ENCODE measurements at places on chromosomes 13 and 19. TPM values are rescaled to one million over a fixed set of nuclear protein-coding genes. Genes with fewer than 3 reads are reported as not detected.

DNA sequence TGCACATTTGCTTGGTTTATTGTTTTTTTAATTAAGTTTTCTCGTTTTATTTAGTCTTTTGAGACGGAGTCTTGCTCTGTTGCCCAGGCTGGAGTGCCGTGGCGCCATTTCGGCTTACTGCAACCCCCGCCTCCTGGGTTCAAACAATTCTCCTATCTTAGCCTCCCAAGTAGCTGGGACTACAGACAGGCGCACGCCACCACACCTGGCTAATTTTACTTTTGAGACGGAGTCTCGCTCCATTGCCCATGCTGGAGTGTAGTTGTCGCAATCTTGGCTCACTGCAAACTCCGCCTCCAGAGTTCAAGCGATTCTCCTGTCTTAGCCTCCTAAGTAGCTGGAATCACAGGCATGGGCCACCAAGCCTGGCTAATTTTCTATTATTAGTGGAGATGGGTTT lies 1.3 kb downstream of the RPS9 start:
- H3K27me3 ChIP-seq: no peaks in the 10 kb centered on the region
- H3K4me1 ChIP-seq: peaks cover 3% of the 10 kb centered on the region
- H3K4me3 ChIP-seq: peak overlapping the region; percentile 62
- H3K36me3 ChIP-seq: peaks cover 22% of the 10 kb centered on the region
- H3K27ac ChIP-seq: peak overlapping the region; percentile 95

DNA sequence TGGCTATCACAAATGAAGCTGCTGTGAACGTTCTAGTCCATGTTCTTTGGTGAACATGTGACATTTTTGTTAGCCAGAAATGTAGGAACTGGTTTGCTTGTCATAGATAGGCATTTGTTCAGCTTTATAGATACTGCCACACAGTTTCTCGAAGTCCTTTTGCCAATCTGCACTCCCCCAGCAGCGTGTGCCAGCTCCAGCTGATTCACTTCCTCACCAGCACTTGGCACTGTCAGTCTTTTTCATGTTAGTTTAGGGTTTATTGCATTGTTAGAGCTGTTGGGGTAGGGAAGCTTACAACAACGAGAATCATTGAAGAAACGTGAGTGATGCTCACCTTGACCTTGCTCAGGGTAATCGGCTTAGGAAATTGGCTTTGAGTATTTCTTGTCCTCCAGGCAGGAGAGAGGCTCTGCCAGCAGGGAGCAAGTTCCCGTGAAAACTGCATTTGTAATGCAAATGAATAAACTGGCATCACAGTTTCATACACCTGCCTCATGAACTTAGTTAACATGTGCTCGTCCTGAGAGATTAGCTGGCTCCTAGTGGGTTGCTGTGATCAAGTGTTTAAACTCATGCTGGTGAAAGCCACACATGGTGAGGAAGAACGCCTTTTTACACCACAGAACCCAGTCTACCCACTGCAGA lies 83.9 kb downstream of the ING1 start:
- H3K27me3 ChIP-seq: peaks cover 7% of the 10 kb centered on the region
- no peaks in the 10 kb centered on the region for H3K4me1 ChIP-seq
- no peaks in the 10 kb centered on the region for H3K36me3 ChIP-seq
- no peak overlapping the region for H3K27ac ChIP-seq

- H3K36me3 ChIP-seq: peaks cover 16% of the 10 kb centered on the region
- no peaks in the 10 kb centered on the region for H3K27me3 ChIP-seq
- H3K4me3 ChIP-seq: no peak overlapping the region
- DNase-seq: no peak
- H3K4me1 ChIP-seq: peaks cover 8% of the 10 kb centered on the region
Observed at GRCh38 chr13:41608839-41609177, 151.5 kb downstream of the RGCC start.

DNA sequence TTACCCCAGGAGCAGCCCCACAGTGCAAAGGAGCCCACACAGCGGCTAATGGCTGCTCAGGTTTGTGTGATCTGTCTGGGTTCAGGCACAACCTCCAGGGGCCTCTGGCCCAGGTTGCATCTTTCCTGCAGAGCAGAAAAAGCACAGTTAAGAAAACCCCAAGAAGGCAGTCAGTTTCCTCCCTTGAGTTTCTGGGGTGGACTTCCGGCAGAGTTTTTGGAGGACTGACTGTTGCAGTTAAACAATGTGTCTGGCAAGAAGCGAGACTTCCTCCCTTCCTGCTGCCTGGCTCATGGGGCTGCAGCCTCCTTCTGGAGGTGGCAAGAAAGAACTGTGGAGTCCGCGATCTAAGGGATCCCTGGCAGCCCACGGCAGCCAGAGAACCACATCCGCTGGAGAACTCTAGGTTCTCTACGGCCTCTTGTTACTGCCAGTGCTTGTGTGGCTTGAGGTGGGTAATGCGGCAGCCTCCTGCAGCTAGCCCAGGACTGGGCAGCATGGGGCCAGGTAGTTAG lies 114.4 kb downstream of the ZDHHC20 start:
- no peak for DNase-seq
- H3K4me1 ChIP-seq: no peaks in the 10 kb centered on the region
- no peak overlapping the region for H3K27ac ChIP-seq
- no peaks in the 10 kb centered on the region for H3K27me3 ChIP-seq
- no peak overlapping the region for H3K4me3 ChIP-seq
- H3K36me3 ChIP-seq: no peaks in the 10 kb centered on the region

Gene GAPDHS
- not detected for polyA plus RNA-seq

DNA sequence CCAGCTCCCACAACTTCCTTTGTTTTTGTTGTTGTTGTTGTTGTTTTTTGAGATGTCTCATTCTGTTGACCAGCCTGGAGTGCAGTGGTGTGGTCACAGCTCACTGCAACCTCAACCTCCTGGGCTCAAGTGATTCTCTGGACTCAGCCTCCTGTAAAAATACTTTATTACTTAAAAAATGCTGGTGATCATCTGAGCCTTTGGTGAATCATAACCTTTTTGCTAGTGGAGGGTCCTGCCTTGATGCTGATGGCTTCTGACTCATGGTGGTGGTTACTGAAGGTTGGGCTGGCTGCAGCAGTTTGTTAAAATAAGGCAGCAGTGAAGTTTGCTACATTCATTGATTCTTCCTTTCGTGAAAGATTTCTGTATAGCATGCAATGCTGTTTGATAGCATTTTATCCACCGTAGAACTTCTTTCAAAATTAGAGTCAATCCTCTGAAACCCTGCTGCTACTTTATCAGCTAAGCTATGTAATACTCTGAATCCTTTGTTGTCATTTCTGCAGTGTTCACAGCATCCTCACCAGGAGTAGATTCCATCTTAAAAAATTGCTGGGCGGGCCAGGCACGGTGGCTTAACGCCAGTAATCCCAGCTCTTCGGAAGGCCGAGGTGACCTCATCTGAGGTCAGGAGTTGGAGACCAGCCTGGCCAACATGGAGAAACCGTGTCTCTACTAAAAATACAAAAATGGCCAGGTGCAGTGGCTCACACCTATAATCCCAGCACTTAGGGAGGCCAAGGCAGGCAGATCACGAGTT lies 18.0 kb downstream of the ARHGAP35 start:
- H3K4me1 ChIP-seq: peaks cover 10% of the 10 kb centered on the region
- H3K27ac ChIP-seq: no peak overlapping the region
- DNase-seq: no peak
- peak overlapping the region; percentile 14 for H3K4me3 ChIP-seq
- H3K36me3 ChIP-seq: no peaks in the 10 kb centered on the region
- H3K27me3 ChIP-seq: no peaks in the 10 kb centered on the region

DNA sequence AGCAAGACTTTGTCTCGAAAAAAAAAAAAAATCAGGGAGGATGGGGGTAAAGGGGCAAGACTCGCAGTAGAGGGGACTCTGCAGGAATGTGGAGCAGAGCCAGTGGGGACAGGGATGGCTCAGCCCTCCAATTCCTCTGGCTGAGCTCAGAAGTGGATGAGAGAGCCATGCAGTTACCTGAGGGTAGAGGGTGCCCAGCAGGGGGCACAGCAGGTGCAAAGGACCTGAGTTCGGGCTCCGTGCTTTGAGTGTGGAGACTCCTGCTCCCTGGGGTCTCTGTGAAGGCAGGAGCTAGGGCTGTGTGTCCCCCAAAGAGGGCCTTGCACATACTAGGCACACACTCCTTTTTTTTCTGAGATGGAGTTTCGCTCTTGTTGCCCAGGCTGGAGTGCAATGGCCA lies 7.7 kb downstream of the DOCK6 start:
- H3K27ac ChIP-seq: no peak overlapping the region
- H3K36me3 ChIP-seq: peaks cover 50% of the 10 kb centered on the region
- H3K27me3 ChIP-seq: no peaks in the 10 kb centered on the region
- DNase-seq: no peak
- no peak overlapping the region for H3K4me3 ChIP-seq

- H3K4me3 ChIP-seq: no peak overlapping the region
- no peak overlapping the region for H3K27ac ChIP-seq
- no peaks in the 10 kb centered on the region for H3K27me3 ChIP-seq
- DNase-seq: no peak
Observed at GRCh38 chr13:89857502-89857901, 1490.0 kb upstream of the MIR17HG start.

DNA sequence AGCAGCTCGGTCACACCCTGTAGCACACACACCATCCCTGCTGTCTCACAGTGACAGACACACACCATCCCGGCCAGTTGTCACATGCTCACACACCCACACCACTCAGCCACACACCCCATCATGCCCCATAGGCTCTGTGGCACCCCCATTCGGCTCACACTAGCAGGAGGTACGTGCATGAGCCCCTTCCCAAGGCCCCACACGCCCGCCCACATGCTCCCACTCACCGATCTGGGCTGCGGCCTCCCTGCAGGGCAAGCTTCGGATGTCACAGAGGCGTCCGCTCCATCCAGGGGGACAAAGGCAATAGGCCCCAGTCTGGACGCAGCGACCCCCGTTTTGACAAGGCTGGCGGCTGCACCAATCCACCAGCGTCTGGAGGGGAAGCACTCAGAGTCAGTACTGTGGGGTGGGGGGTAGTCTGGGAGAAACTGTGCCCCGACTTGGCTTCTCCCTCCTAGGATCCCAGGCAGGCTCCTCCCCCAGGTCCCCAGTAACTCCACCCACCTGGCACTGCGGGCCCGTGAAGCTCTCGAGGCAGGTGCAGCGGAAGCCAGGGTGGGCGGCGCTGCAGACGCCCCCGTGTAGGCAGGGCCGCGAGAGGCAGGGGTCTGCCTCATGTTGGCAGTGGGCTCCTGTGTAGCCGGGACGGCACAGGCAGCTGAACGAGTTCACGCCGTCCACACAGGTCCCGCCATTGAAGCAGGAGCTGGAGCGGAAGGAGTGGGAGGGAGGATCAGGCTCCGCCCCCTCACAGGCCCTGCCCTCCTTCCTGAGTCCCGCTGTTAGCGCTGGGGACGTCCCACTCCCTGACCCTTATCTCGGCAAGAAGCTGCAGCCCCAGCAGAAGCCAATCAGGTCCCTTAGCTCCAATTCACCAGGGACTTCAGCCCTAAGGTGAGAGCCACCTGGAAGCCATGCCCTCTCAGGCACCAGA lies 20.1 kb downstream of the NOTCH3 start:
- peak; percentile 86 for DNase-seq
- no peaks in the 10 kb centered on the region for H3K27me3 ChIP-seq
- no peaks in the 10 kb centered on the region for H3K4me1 ChIP-seq
- peaks cover 39% of the 10 kb centered on the region for H3K36me3 ChIP-seq
- peak overlapping the region; percentile 51 for H3K4me3 ChIP-seq

DNA sequence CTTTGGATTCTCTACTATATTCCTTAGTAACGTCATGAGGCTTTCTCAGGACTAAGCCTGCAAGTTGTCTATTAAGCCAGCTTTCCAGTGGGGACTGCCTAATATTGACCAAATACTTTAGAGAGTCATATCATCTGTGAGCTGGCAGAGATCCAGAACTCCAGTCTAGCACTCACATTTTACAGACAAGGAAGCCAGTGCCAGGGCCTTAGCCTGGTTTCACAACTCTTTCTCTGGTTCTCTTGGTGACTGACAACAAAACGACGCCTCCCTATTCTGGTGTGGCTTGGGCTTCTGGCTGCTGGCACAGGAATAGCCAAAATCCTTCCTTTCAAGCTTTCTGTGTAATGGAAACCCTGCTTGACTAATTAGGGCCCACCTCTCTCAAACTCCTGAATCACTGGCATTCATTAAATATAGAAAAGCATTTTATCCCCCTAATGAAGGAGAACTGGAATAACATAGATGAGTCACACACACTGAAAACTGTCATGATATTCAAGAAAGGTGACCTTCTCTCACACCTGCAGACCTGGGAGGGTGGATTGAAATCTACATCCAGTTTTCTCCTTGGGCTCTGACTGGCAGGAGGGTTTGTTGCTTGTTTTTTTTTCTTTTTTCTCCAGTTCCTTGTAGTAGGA lies 75.2 kb upstream of the UBL3 start:
- H3K27me3 ChIP-seq: no peaks in the 10 kb centered on the region
- DNase-seq: peak; percentile 85
- H3K4me1 ChIP-seq: peaks cover 4% of the 10 kb centered on the region
- H3K27ac ChIP-seq: peak overlapping the region; percentile 85
- H3K4me3 ChIP-seq: no peak overlapping the region

Gene FARP1
- polyA plus RNA-seq: 3.8 TPM

DNA sequence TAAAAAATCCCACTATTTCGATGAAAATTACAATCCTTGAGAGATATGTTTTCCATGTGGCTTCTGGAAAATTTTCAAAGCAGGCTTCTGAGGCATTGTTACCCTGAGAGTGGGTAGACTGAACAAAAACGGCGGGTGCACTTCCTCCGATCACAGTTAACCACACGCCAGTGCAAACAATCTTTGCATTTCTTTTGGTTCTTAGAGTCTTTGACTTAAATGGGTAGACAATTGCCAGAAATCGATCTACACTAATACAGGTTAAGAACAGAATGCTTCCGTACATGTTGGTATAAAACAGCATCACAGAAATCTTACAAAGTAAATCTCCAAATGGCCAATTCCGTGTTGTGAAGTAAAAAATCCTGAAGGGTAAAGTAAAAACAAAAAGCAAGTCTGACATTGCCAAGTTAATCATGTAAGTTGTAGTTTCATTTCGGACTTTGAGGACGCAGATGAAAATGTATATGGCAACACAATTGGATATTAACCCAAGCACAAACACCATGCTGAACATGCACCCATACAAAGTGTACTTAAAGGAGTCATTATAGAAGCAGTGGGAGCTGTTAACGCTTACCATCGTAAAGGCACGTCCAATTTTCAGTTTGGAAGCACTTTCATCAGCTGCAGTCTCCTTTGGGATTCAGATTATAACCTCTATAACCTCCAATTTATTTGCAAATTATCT lies 927 bp downstream of the LPAR6 start:
- no peaks in the 10 kb centered on the region for H3K27me3 ChIP-seq
- H3K36me3 ChIP-seq: no peaks in the 10 kb centered on the region
- peak overlapping the region; percentile 89 for H3K27ac ChIP-seq
- peak; percentile 41 for DNase-seq
- peak overlapping the region; percentile 44 for H3K4me3 ChIP-seq

- no peak for DNase-seq
- H3K27ac ChIP-seq: no peak overlapping the region
- H3K4me1 ChIP-seq: no peaks in the 10 kb centered on the region
Observed at GRCh38 chr19:47561440-47562057, 11.4 kb downstream of the ZNF541 start.

Gene KIR2DL1
- not detected for polyA plus RNA-seq

- no peak for DNase-seq
- no peaks in the 10 kb centered on the region for H3K27me3 ChIP-seq
- H3K4me3 ChIP-seq: no peak overlapping the region
- no peaks in the 10 kb centered on the region for H3K36me3 ChIP-seq
- no peaks in the 10 kb centered on the region for H3K4me1 ChIP-seq
Observed at GRCh38 chr13:111575719-111576118, 255.3 kb downstream of the TEX29 start.

Data from small intestine (tissue), 16 donors.